Renal pelvis (tissue), 12 donors: ENCODE measurements at places on chromosomes 12 and 14. TPM values are rescaled to one million over a fixed set of nuclear protein-coding genes. Genes with fewer than 3 reads are reported as not detected.
A peak's percentile ranks its signal among the peaks of the same experiment; 100 is the strongest.

IFNG-AS1 gene
- not detected for polyA plus RNA-seq

- DNase-seq = no peak
These were observed 423.6 kb downstream of the BTG1 start for GRCh38 chr12:91722072-91722471.

- no peak for DNase-seq
These were observed 17.5 kb downstream of the AQP6 start for GRCh38 chr12:49990273-49990672.

KRT83 gene
- polyA plus RNA-seq = not detected

DNA sequence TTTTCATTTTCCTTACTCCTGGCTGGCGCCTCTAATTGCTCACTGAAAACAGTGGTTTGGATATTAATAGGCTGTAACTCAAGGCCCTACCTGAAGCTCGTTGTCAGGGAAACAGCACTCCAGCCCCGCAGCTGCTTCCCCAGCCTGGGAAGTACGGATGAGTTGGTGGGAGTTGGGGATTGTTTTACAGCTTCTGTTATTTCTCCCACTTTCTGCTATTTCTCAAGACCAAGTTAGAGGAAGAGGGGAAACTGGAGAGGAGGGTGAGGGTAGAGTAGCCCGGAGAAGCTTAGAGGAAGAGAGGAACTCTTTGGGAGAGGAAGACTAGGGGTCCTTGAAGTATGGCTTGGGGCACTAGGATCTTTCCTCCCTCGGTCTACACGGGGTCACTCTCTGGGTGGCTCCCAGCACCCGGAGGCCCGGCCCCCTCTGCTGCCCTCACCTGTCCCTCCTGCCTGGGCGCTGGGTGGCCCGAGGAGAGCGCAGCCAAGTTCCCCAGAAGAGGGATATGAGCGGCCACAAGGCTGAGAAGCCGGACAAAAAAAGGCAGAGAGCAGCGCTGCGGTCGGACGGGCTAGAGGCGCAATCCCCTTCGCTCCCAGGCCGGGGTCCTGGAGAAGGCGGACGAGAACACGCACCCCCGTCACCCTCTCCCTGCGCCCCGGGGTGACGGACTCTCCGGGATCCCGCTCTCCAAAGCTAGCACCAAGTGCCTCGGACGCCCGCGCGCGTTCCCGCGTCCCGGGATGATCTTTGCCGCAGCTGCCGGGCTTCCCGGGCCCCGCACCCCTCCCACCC is 671 bp downstream of the SPTB start:
- no peak for DNase-seq

RIPK3 gene
- 3.3 TPM for polyA plus RNA-seq

DNA sequence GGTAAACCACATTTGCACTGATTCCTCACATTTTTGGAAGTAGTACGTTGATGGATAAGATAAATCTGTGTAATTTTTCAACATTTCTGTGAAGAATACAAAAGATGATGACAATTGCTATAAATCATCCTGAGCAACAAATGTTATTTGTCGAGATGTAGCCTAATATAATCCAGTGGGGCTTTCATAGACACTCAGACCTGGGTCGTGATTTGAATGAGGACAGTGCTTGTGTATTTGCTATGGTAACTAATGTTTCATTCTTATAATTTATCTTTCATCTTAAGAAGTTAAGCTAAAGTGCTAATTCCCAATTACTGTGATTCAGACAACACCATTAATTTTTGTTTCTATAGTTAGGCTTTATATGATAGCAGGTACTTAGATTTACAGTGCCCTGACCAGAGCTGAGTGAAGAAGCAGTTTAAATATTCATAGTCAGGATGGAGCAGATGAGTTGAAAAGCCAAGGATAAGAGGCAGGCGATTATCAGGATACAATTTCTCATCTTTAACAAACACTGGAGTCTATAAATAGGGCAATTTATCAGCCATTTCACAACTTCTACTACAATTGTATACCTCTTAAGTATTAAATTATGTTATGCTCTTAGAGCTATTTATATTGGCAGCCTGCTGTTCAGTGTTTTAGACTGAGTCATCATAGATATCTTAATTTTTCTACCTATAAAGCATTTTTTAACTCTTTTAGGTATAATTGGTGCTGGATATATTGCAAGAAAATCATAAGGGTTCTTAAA is 359.9 kb downstream of the TRHDE start:
- DNase-seq = no peak

- no peak for DNase-seq
These were observed 65.2 kb downstream of the EP400 start for GRCh38 chr12:132014915-132015280.

GRCh38 chr12:91381309-91381804 is 198.7 kb upstream of the DCN start:
- DNase-seq = peak; percentile 95

DNA sequence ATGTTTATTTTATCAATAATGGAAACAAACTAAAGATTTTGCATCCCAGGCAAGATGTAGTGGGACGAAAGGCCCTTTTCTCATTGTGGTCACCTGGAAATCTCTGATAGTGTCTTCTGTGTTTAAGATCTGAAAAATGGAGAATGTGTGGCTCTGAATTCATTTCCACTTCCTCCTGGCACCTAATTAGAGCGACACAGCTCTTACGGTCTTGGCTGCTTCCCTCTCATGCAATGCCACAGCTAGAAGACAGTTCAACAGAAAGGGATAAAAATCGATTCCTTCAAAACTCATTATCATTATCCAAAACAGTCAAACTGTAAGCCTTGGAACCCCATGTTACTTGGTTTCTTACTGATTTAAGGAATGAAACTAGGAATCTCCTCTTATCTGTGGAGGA is 9.3 kb downstream of the ST8SIA1 start:
- DNase-seq = no peak

- no peak for DNase-seq
These were observed 182.3 kb downstream of the NPAS3 start for GRCh38 chr14:33120966-33121365.

GRCh38 chr12:4084573-4084972 is 189.0 kb upstream of the CCND2 start:
- DNase-seq = no peak

DNA sequence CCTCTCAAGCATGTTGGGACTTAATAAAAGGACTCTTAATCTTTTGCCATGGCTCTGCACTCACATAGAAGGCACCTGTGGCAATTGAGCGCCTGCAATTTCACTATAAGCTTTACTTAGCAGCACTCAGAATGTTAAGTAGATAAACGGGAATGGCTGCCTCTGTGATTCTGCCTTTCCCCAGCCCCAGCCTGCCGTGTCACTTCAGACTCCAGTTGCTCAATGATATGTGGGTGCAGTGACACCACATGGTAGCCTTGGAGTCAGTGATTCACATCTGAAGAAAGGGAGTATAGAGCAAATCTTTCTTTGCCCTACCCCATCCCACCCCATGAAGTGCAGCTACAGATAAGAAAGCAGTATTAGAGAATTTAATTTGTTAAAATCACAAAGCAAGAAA is 96.1 kb downstream of the ZFC3H1 start:
- DNase-seq = no peak

REP15 gene
- 3.3 TPM for polyA plus RNA-seq

OR10G3 gene
- not detected for polyA plus RNA-seq

PTPN6 gene
- polyA plus RNA-seq = 25.1 TPM

DNA sequence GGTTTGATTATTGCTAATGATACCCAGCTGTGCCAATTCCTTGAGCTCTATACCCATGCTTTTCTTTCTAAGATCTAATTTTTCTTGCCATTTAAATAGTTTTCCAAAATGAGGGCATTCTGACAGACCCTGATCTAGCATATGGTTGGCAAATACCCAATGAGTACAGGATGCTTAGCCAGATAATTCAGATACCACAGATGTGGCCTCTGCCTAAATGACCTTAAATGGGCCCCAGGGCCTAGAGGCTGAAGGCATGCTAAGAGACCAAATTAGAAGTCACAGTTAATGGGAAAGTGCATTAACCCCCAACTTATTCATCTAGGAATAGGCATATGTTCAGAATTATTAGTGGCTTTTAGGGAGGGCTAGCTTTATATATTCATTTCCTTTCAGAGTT is 122.3 kb upstream of the CNOT2 start:
- no peak for DNase-seq

DNA sequence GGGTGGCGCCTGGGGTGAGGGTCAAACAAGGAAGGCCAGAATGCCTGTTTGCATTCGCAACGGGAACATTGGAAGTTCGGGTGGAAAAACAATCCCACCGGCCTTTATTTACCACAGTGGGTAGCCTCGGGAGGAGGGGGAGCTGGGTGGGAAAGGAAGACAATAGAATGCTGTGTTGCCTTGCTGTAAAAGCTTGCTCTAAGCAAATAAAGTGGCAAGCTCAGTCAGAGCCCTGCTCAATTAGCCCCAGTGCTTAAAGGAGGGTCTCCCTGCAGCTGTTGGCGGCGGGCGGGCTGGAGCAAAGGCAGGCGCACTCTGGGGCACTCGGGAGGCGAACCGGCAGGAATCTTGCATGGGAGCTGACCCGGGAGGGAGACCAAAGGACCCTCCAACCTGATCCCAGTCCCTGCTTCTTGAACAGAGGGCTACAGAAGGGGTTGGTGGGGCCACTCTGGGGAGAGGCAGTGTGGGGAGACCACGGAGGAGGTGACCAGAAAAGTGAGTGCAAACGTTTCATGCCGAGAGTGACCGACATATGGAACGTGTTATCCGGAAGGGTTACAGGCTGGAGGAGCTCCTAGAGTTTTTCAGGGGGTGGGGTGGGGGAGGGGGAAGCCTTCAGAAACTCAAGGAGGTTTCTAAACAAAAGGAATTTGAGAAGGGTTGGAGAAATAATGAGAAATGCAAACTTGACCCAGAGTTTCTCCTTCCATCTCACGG is 48.5 kb downstream of the NTF3 start:
- peak; percentile 85 for DNase-seq

DNA sequence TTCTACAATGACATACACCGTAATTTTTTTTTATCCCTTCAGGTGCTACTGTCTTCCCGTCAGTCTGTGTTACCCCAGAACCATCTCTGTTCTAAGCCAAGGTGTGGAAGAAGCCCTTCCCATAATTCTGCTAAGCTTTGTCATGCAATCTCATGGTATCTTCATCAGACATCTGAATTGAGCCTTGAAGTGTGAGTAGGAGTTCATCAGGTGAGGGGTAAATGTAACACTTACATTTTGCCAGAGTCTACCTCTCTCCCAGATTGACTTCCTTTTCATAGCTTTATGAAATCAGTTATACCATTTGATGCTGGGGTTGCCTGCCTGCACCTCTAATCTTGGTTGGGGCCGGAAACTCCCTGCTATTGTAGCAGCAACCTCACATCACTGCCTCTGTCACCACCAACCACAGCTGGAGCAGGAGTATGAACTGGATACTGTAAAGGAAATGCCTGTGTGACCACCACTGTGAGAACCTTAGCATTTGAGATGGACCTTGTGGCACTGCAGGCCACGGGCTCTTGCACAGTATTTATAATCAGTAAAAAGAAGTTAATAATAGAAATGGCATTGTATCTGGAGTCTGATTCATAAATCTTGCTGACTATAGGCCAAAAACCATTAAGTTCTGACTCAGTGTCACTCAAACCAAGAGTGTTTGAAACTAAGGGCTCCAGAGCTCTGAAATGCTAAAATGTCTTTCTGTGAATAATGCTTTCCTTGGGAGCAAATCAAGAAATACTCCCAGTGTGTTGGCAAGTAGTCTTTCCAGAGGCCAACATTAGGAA is 58.7 kb upstream of the STK38L start:
- peak; percentile 15 for DNase-seq

- no peak for DNase-seq
These were observed 192.2 kb upstream of the C14orf180 start for GRCh38 chr14:104387022-104388010.

DNA sequence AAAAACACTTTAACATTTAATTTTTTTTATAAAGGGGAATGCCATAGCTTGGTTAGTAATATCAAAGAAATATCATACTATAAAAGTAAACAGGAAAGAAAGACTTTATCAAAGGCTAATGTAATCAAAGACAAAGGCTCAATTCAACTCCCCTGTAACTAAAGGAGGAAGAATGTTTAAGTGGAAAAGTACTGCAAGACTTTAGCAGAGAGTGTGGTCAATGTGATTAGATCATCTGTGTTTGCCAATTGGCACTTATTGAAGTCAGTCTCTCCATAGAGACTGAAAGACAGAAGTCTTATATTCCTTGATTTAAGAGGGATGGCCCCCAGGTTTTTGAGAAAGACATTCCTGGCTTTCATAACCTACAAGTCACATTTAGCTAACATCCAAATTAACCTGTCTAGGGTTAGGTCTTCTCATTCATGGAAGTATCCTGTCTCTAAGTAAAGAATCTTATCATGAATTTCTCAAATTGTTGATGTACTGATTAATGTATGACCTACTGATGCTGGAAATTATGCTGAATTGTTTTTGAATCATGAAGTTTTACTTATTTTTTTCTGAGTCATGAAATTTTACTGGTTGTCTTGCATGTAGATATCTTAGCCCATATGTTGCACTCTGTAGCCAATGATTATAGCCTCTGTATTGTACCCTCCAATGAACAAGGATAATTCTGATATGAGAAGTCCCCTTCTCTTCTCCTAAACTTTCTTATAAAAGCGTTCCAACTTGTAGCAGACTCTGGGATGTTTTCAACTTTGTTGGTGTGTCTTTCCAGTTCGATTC is 65.4 kb downstream of the ATXN7L3B start:
- DNase-seq = no peak

COL2A1 gene
- 57.9 TPM for polyA plus RNA-seq

PPFIA2 gene
- 5.0 TPM for polyA plus RNA-seq

NUP37 gene
- polyA plus RNA-seq = 35.3 TPM

GRCh38 chr12:11171969-11172675 is 1.1 kb downstream of the SMIM10L1 start:
- DNase-seq = peak; percentile 38

DNA sequence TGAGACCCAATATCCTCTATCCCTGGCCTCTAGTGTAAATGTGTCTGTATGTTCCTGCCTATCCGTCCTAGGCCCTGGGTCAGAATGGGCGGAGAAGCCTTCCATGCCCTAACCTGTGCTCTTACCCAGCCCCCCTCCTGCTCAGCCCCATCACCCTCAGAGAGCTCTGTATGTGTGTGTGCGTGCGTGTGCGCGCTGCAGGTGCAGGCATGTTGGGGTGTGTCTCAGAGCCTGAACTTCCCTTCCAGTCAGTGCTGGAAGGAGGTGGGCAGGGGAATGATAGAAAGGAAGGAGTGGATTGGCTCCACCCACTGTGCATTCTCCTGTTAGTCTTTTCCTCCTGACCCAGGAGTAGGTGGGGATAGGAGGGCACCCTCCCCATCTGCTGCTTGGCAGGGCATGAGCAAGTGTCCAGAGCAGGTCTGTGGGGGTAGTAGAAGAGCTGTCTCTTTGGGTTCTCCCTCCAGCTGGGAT is 7.2 kb downstream of the NAB2 start:
- no peak for DNase-seq

GRCh38 chr12:90253674-90254181 is 545.1 kb upstream of the ATP2B1 start:
- DNase-seq = no peak

RASSF8 gene
- 63.5 TPM for polyA plus RNA-seq

ABHD12B gene
- polyA plus RNA-seq = 1.7 TPM

DNA sequence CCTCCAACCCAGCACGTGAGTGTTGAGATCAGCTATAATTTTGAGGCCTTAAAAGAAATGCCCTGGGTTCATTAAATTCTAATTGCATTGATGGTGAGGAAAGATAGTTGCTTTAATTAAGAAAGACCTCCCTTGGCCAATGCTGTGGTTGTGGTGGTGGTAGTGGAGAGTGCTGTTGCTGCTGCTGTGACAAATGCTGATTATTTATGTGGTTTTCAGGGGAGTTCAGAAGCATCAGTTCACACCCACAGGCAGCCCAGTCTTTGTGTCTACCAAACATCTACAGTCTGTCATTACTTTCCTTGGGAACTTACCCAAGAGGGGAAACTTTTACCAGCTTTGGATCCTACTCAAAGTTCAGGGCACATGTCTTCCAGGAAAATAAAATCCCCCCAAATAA is 178.4 kb upstream of the PARP11 start:
- DNase-seq = no peak

- no peak for DNase-seq
These were observed 62.3 kb downstream of the BEGAIN start for GRCh38 chr14:100524933-100525243.
